DMS79 treated with DMSO at 0.1 percent for 48 hours (cell line): ENCODE measurements at places on chromosomes 3 and 15.
A peak's percentile ranks its signal among the peaks of the same experiment; 100 is the strongest.

GRCh38 chr3:121992601-121993560 lies 29.2 kb downstream of the ILDR1 start:
- no peak for DNase-seq

DNA sequence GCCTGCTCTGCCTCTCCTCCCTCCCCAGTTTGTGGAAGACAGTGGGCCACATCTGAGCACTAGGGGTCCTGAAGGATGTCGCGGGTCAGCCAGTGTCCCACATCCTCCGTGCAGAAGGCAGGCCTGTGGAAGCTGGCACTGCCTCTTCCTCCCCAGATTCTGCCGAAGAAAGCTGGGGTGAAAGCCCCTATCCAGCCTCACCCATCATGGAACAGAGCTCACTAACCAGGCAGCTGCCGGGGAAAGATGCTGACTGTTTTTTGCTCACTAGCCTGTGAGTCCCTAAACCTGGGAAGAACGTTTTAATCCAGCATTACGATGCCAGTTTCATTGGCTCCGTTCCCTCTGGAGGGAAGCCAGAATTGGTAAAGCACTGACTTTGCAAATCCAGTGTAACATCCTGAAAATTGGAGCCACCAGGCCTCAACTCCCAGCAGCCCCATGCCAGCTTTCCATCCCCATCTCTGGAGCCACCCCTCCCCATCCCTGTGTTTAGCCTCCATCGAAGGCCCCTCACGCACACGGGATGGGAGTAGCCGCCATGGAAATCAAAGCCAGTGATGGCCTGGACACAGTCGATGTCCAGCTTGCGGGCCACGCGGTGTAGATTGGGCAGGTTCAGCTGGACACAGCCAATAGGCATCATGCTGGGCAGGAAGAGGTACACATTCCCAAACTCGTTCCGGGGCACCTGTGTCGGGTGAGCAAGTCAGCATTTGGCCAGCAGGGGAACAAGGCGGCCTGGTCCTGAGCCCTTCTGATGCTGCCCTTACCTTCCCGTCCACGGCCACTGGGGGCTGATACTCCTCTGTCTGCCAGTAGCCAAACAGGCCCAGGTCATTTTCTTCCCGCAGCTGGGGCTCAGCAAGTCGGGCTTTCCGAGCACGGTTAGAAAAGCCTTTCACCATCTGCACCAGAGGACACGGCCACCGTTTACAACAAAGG lies 23.5 kb downstream of the TMEM43 start:
- DNase-seq, result peak; percentile 16

GRCh38 chr3:177429079-177429478 lies 231.8 kb upstream of the TBL1XR1 start:
- no peak for DNase-seq

DNA sequence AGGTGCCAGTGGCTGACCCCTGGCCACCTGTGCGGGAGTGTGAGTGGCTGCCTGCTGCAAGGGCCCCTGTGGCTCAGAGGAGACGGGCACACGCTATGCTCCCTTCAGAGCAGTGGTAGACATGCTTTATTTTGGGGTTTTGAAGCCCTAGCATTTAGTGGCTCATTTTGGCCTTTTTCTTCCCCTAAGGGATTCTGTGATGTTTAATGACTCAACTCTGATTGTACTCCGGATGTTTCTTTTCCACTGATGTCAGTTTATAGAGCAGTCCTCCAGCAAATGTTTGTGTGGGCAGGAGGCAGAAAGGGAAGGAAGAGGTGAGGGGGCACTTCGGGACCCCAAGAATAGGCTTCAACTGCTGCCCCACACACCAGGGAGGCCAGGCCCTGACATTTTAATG lies 288.9 kb upstream of the C2CD4B start:
- no peak for DNase-seq

GRCh38 chr3:118970819-118971218 lies 63.8 kb downstream of the IGSF11 start:
- no peak for DNase-seq

- DNase-seq, result peak; percentile 27
Measured at GRCh38 chr3:152524198-152525140, 255.7 kb downstream of the MBNL1 start.

DNA sequence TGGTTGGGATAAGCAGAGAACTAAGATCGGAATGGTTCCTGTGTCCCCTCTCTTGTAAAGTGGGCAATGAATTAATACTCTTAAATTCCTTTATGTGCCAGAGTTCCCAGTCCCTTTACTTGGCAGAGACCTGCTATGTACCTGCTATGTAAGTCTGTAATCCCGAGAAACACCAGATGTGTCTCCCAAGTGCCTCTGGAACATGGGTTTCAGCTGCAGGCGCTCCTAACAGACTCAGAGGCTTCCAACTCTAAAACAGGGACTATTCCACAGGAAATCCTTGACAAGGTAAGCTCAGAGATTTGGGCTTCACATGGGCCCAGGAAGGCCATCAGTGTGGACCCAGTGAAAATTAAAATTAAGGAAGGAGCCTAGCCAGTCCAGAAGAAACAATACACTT lies 117.7 kb upstream of the PLCL2 start:
- DNase-seq, result no peak

DNA sequence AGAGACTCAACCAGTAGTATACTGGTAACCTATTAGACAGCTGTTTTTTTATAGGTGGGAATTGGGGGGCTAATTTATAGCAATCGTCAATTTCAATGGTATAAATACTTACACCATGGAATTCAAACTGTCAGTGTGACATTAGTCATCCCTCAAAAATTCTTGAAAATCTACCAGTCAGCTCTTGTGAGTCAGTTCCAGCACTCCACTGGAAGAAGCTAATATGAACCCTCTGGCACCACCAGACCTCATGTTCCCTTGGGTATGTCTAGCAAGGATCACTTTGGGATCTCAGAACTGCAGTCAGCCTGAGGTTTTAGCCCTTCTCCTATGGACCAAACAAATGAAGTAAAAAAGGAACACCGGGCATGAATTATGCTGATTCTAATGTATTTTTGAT lies 11.8 kb upstream of the UACA start:
- no peak for DNase-seq

GRCh38 chr15:31483053-31483985 lies 156.7 kb downstream of the KLF13 start:
- no peak for DNase-seq

- DNase-seq, result no peak
Measured at GRCh38 chr3:49799761-49800160, at the start of gene CDHR4. Gene CDHR4 (minus strand): TSS chr3:49799873. CDS start chr3:49799812, 61 bp downstream.
